Right forelimb (tissue), 1 donor: ENCODE measurements at places on chromosomes 6 and 20.

DNA sequence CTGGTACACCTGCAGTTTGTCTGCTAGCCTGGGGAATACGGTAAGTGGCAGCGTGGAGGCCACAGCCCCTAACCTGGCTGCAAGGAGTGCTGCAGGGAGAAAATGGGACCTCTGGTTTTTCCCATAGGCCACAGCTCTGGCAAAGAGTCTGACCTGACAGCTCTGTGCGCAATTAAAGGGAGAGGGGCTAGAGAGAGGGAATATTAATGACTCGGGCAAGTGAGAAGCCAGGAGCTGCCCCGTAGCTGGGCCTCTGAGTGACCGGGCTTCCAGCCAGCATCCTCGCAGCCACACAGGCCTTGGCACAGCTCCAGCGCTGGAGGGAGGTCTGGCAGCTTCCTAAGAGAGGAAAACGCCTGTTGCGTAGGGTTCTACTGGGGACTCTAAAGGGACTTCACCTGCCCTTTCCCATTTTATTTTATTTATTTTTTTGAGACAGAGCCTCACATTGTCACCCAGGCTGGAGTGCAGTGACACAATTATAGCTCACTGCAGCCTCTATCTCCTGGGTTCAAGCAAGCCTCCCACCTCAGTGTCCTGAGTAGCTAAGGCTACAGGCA is 18.2 kb upstream of the OCSTAMP start:
- DNase-seq: peak; percentile 93

DNA sequence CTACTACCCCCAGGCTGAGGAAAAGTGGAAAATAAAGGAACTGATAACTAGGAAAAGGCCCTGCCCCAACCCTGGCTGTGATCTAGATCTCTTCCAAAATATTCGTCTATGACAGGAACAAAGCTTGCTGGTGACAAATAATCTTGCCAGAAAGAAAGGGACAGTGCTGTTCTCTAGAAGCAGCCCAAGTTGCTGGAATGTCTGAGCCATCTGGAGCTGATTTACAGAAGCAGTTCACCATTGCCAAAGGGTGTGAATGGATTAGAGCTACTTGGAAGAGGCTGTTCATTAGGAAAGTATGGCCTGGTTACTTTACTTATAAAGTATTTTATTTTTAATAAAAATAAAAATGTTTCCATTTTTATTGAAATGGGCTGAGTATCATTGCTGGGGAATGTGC is 146.3 kb downstream of the EPM2A start:
- no peak for DNase-seq

GRCh38 chr6:41059556-41059955 is 6.6 kb downstream of the APOBEC2 start:
- no peak for DNase-seq

DNA sequence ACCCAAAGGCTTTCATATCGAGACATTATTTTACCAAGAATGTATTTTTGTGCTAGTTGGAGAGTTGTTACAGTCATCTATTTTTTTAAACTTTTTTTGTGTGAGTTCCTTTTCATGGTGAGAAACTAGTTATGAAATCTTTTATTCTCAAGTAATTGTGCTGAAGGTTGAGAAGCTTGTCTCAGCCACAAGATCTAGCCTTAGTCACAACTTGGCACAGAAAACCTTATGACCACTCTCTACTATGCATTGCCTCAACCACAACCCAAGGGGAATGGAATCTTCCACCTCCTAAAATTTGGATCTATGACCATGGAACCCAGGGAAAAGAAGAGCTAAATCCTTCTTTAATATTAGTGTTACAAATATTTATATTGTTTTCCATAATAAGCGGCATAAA is 58.5 kb downstream of the HS3ST5 start:
- DNase-seq: no peak

DNA sequence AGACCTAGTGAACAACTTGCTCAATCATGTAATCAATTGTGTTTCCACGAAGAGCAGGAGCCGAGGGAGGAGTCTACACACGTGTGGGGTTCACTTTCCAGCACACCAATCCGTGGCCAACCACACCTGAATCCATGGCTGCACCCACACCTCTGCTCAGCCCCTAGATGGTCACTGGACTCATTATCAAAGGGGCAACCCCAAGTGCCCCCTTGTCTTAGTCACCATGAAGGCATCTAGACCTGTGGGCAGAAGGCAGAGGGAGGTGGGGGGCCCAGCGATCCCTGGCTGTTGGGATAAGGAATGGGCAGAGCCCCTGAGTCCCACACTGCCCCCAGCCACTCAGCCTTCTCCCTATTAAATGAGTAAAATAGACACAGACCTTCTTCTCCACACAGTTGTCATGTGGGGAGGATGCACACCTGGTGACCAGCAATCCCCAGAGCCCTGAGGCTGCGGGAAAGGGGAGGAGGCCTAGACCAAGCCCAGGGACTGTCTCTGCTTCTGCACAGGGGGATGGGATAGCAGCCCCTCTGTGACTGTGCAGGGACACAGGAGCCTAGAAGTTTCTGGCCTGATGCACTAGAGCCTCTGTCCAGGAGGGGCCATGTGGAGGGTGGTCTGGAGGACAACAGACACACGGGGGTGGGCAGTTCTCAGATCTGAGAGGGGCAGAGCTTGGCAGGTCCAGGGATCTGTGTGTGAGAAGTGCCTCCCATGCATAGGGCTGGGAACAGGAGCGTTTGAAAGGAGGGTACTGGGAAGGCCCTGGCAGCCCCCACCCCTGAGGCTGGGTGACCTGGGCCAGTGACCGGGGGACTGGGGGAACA is 1.9 kb upstream of the RAET1L start:
- DNase-seq: no peak

DNA sequence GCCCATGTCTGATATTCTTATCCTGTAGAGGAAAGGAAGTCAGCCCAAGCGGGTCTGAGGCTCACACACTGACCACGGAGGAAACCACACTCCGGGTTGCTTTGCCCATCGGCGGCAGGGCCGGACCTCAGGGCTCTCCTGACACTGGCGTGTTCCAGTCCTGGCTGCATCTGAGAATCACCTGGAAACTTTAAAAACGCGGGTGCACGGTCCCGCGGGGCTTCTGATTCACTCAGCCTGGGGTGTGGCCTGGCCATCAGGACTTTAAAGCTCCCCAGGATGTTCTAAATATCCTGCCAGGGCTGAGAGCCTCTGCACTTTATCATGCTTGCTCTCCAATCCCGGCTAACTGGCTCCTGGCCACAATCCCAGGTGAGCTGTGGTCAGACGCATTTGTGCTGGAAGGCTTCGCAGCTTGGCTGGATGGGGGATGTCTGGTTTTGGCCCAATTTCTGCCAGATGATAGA is 47.7 kb upstream of the DACT2 start:
- peak; percentile 69 for DNase-seq

DNA sequence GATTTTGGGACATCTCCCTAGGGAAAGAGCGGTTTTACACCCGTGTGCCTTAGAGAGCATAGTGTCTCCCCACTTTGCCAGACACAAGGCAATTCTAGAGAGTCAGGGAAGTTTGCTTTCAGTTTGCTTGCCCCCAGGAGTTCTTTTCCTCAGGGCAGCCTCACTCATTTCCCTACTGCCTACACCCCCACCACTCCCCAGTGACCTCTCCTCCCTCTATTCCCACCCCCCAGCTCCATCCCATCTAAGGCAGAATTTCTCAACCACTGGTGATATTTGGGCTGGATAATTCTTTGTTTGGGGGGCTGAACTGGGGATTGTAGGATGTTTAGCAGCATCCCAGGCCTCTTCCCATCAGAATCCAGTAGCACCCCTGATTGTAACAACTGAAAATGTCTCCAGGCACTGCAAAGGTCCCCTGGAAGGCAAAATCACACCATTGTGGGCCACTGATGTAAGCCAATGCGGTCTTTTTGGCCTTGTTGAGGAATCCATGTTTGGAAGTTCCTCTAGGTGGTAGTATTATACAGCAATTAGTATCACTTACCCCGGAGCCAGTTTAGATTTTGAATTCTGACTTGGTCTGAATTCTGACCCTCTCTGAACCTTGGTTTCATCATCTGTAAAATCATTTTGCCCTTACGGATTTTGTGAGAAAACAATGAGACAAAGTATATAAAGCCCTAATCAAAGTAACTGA is 1.3 kb downstream of the EPPIN start:
- DNase-seq: no peak
